ENCODE measurements at places on chromosomes 16 and 17.

DNA sequence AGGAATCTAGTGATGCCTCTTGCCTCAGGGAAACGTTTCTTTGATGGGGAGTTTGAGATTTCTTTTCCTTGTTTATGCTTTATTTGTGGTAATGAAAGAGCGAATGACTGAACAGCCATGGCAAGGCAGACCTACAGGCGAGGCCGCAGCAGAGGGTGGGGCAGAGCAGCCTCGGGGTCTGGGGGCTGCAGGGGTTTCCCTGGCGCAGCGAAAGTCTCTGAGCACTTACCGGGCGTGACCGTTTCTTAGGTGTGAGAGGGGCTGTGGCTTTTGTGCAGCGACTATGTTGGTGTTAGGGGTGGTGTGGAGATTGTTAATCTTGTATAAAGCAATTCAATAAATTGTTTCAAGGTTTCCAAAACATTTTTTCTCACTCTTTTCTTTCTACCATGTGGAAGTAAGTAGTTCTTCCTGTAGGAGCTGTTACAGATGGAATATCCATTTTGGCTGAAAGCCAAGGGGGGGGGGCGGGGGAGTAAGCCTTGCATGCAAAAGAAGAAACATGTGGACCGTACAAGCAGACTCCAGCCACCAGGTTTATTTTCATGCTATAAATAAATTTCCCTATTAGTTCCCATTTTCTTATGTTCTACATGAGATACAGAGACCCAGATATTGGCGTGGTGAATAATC lies 34.8 kb downstream of the UBN1 start:
- DNase-seq = no peak

DNA sequence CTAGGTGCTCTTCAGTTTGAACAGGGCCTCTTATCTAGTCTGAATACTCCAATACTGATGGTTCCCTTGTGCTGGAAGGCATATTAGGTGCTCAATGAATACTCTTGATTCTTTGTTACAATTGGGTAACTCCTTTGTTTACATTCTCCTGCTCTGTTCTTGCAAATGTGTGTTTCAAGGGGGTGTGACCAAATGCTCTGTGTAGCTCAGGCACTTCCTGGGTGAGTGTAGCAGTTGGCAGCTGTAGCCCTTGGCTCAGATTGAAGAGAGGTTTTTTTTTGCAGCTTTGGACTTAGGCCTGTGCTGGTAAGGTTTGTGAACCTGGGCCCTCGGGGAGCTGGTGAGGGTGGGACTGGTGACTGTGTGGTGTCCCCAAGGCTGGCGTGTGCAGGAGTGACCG lies 20.2 kb downstream of the TBCD start:
- no peak for DNase-seq

DNA sequence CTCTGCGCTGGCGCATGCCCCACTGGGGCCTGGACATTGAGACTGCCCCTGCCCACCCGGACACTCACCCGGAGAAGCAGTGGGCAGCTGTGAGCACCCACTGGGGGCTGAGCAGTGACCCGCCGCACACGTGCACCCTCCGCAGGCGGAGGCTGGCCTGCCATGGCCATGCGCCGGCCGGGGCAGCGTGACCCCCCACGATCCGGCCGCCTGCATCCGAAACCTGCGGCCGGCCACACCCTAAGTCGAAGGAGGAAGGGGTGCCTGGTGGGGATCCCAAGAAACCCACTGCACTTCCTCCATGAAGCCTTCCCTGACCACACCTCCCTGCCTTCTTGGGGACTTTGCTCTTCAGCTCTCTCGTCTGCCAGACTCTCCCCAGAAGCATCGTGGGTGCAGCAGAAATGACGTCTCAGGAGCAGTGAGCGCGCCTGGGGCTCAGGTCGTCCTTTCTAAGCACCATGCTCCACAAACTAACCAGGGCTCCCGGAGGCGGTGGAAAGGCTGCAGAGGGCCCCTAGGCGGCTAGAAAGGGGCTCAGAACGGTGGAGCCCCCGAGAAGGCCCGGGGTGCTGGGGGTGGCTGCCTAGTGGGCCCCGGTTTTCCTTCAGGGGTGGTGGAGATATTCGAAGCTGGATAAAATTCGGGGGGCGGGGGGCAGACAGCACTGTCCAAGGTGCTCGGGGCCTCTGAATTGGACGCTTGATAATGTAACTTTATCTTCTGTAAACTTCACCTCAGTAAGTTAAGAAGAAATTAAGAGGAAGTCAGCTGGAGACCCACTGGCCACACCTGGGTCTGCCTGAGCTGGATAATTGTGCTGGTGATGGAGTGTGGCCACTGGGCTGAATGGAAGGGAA lies 1.5 kb downstream of the TPSG1 start:
- no peak for DNase-seq

GRCh38 chr17:73585583-73585982 lies 58.7 kb downstream of the SDK2 start:
- no peak for DNase-seq

All from common myeloid progenitor, CD34-positive (primary cell).